DMS153 (cell line): ENCODE measurements at places on chromosomes 13 and 19.

DNA sequence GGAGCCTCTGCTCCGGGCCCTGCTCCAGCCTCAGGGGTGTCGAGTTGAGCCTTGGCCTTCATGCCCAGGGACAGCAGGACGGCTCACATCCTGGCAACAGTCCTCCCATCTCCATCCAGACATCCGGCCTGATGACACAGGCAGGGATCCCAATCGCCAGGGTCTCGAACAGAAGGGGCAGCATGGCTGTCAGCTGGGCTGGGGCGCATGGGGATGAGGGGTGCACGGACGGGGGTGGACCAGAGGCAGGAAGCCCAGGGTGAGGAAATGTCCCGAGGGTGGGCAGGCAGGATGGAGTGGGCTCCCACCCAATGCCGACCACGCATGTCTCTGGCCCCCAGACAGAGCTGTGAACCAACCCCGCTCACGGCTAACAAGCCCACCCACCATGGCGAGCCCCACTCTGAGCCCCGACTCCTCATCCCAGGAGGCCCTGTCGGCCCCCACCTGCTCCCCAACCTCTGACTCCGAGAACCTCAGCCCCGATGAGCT, 16.2 kb downstream of the EVI5L start:
- no peak for DNase-seq

GRCh38 chr13:44873461-44873860, 115.8 kb downstream of the NUFIP1 start:
- no peak for DNase-seq

DNA sequence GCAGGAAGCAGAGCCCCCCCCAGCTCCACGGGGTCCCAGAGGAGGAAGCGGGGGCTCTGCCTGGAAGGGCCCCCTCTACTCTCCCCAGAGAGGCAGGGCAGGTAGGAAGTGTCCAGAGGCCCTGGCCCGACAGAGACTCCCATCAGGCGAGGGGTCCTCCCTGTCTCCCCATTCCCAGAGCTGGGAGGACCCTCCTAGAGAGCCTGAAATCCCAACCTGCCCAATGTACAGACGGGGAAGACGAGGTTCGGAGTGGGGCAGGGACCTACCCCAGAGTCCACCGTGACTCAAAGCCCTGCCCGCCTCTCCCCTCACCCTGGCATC, 1.1 kb downstream of the TLE2 start:
- no peak for DNase-seq

GRCh38 chr13:69935043-69935442, 172.6 kb upstream of the ATXN8OS start:
- DNase-seq: no peak

DNA sequence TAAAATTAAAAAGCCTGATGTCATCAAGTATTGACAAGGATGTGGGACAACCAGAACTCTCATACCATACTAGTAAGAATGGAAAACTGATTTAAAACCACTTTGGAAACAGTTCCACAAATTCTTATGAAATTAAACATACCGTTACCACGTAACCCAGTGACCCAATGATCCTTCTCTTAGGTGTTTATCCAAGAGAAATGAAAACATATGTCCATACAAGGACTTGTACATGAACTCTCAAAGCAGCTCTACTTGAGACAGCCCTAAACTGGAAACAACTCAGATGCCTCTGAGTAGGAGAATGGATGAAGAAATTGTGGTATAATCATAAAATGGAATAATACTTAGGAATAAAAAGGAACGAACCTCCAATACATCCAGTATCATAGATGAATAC, 27.6 kb downstream of the SLC6A16 start:
- no peak for DNase-seq

- no peak for DNase-seq
Measured at GRCh38 chr19:33156334-33156733, 24.4 kb downstream of the WDR88 start.

- DNase-seq: no peak
Measured at GRCh38 chr13:106550570-106551135, 15.2 kb upstream of the EFNB2 start.

- DNase-seq: peak; percentile 74
Measured at GRCh38 chr19:10230861-10231611, at the start of gene S1PR2. Gene S1PR2, minus strand, starts transcription at chr19:10231331. Its CDS starts 6,426 bp downstream, at chr19:10224905.

GRCh38 chr13:40446365-40446764, 220.1 kb downstream of the FOXO1 start:
- DNase-seq: no peak

GRCh38 chr13:27083183-27083582, 88.4 kb downstream of the USP12 start:
- DNase-seq: no peak

- no peak for DNase-seq
Measured at GRCh38 chr13:85631801-85632200, 167.4 kb downstream of the SLITRK6 start.

- DNase-seq: no peak
Measured at GRCh38 chr19:55362990-55363716, at the start of gene GARIN5B. Gene GARIN5B, minus strand, starts transcription at chr19:55363260. Its CDS starts 194 bp downstream, at chr19:55363066.

DNA sequence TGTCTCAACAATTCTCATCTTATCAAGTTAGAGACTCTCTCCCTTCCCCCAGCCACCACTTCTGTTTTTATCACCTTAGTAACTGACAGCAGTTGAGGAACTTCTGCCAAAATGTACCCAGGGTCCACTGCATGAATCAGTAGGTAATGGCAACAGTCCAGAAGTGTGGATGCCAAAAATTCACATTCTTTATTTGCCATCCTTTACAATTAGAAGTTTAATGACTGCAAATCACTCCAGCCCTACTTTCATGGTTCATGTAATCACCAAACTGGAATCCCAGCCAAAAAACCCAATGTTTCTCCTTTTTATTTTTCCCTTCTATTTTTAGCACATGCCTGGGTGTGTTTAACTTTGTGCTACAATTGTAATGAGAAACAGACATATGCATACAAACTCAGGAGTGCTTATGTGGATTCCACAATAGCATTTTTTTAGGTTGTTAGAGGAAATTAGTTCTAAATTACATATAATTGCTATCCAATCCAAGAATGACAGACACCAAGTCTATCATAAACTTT, 243.5 kb downstream of the RGCC start:
- DNase-seq: no peak

GRCh38 chr19:16052353-16052752, 23.9 kb upstream of the TPM4 start:
- no peak for DNase-seq

GRCh38 chr19:3335431-3336350, 30.7 kb upstream of the NFIC start:
- DNase-seq: no peak

DNA sequence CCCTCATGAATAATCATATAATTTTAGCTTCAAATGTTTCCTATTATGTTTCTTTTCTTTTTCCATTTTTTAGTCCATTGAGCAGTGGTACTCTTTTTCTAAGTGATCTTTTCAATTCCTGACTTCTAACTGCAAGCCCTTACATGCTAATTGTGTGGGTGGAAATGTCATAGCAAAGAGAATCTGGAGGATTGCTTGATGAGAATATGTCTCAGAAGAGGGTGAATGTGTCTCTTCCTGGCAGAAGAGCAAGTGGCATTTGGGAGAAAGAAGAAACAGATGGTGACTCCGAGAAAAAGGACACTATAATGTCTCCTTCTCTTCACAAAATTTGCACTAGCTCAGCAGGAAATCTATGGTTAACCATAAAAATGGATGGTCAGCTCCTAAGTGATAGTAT, 2320.0 kb downstream of the PCDH9 start:
- no peak for DNase-seq

DNA sequence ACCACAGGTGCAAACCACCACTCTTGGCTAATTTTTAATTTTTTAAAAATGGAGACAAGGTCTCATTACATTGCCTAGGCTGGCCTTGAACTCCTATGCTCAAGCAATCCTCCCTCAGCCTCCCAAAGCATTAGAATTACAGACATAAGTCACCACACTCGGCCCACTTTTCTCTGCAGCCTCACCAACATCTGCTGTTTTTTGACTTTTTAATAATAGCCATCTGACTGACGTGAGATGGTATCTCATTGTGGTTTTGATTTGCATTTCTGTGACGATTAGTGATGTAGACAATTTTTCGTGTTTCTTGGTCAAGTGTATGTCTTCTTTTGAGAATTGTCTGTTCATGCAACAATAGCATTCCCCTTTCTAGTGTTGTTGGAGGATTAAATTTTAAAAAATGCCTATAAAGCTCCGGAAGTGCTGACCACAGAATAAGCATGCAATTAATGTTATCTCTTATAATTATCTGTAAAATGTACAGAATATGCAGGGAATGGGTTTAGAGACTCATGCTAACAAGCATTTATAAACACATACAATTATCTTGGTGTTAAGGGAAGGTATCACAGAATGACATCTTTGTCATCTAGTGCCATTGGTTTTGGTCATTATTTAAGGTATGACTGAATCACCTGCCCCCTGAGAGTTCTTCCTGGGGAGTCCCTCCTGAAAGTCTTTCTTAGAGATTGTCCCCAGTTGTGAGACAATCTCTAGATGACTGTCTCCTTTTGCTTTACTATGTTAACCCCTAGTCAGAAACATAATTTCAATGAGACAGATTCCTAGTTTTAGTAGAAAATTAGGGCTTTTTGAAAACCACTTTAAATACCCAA, 118.5 kb upstream of the SERTM1 start:
- no peak for DNase-seq

DNA sequence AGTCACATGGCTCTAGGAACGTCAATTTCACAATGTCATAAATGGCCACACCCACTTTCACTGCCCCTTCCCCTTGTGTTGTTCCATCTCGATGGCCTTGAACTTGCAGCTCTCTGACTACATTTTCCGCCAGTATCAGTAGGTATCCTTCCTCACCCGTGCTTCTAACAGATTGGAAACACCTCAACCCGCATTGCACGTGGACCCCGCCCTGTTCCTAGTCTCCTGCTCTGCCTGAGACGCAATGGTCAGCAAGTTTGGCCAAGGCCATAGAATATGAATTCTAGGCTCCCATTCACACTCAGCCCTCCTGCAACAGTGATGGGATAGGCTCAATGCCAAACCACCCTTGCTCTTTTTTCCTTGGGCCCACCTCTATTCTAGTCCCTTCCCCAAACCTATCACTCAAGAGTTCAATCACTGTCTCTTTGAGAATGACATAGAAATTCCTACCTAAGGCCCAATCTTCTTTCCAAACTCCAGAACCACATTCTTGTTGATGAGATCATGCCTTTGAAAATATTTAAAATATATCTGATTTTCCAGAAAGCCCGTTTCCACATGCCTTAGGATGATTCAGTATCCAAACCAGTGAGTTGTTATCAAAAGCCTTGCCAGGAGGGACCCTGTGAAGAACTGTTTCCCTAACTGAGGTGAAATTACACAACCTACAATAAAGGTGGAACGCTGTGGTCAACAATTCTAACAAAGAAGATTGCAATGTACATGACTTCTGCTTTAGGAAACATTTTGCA, 334.6 kb downstream of the MYO16 start:
- DNase-seq: no peak

DNA sequence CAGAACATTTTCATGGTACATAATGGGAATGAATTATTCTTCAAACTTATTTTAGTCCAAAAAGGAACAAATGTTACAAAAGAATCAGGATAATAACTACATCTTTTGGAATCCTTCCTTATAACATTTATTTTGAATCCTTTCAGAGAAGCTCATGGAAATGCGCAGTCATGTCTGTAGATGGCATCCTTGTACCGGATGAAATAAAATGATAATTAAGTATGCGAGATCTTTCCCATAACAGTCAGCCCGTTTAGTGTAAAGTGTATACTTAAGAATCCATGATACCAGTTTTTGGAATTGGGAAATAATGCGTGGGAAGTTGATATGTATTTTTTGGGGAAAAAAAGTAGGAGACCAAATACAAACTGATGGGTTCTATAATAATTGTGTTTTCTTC, 418.8 kb downstream of the GPC5 start:
- DNase-seq: peak; percentile 52

DNA sequence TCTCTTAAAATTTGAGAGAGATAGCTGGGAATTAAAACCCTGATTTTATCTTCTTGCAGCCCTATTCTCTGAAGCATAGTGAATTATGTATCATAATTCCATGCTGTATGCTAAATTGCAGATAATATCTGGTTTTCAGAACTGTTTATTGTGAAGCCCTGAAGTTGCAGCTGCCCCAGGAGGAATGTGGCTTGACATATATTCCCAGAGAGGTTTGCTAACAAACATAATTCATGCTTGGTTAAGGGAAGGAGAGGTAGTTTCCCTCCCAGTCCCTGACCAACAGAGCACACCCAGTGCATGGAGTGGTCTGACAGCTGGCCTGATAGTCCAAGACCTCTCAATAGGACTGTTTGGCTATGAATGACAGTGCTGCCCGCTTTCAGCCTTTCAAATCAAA, 500.6 kb upstream of the MIR17HG start:
- DNase-seq: no peak

DNA sequence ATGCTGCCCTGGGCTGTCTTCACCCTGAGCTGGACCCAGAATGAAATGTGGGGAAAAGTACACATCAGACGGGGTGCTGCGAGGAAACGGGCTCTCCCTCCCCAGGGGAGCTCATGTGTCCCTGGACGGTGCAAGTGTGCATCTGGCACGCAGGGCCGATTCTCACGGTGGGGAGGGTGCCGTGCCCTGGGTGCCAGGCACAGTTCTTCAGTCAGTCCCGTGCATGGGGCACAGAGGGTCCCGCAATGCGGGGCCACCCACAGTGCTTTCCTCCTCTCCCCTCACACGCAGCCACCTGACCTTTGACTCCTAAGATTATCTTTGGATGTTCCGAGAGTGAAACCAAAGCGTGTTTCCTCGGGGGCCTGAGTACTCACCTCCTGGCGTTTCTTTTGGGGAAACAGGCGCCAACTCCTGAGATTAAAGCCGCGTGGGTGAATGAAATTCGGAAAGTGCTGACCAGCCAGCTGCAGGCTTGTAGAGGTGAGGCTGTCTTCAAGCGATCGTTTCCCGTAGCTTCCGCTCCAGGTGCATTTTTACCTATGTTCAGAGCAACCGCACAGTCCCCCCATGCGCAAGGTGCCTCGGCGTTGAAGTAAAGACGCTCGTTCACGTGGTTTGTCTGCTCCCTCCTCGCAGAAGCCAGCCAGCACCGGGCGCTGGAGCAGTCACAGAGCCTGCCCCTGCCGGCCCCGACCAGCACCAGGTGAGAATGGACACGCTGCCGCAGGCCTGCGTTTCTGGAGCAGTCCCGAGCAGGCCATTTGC, 17.5 kb upstream of the F7 start:
- DNase-seq: no peak

- no peak for DNase-seq
Measured at GRCh38 chr13:29583073-29583785, 12.3 kb downstream of the SLC7A1 start.

DNA sequence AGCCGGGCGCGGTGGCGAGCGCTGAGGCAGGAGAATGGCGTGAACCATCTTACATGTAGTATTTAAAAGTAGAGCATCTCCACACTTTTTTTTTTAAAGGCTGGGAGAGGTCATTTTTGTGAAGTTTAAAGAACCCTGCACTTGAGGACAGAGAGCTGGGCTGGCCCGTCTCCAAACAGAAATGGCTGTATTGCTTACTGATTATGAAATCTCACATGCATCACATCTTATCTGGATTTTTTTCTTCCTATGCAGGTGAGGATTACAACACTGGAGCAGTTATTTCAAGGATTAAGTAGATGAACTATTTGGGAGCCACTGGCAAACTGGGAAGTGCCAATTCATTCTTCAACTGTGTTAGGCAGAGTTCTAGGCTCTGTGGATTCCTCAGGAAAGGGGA, 59.5 kb downstream of the TEX26 start:
- DNase-seq: no peak

GRCh38 chr19:39870171-39870971, 24.2 kb upstream of the FBL start:
- DNase-seq: peak; percentile 70
